ENCODE measurements at places on chromosomes 11 and 22.

- DNase-seq = no peak
These were observed 13.5 kb downstream of the CBX6 start for GRCh38 chr22:38858492-38858891.

GRCh38 chr11:13685461-13686108 is 17.1 kb downstream of the FAR1 start:
- DNase-seq = no peak

- no peak for DNase-seq
These were observed 108.4 kb upstream of the SLC22A12 start for GRCh38 chr11:64482588-64482987.

GRCh38 chr22:33706100-33706499 is 214.2 kb downstream of the LARGE1 start:
- DNase-seq = no peak

DNA sequence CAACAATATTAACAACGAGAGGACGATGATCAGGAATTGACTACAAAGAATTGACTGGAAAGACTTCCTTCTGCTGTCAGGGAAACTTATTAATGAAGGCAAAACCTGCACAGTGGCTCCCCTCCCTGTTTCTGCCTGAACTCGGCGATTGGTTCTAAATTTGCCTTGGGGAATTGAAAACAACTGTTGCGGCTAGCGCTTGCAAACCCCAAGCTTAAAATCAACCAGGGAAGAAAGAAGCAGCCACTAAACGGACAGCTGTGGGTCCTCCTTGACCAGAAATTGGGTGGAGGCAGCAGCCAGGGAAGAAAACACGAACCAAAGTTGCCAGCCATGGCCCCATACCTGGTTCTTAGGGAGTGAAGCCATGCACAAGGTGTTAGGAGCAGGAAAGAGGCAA is 383.5 kb upstream of the CADM1 start:
- no peak for DNase-seq

GRCh38 chr11:108754901-108755625 is 90.2 kb downstream of the DDX10 start:
- peak; percentile 27 for DNase-seq

- no peak for DNase-seq
These were observed 125.2 kb downstream of the MICAL2 start for GRCh38 chr11:12235553-12235946.

DNA sequence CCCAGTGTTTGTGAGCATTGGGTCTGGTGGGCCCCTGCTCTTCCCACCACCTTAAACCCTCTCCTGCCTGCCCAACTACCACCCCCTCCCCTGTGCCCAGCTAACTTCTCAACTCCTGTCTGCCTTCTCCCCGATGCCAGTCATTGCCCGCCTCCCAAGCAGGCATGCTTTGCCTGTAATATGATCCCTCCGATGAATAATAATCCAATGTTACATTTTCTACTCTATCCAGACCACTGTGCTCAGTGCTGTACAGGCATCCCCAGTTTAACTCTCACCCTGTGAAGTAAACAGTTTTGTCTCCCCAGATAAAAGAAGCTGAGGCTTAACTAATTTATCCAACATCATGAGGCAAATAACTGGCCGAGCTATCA is 35.5 kb upstream of the OLFML1 start:
- no peak for DNase-seq

DNA sequence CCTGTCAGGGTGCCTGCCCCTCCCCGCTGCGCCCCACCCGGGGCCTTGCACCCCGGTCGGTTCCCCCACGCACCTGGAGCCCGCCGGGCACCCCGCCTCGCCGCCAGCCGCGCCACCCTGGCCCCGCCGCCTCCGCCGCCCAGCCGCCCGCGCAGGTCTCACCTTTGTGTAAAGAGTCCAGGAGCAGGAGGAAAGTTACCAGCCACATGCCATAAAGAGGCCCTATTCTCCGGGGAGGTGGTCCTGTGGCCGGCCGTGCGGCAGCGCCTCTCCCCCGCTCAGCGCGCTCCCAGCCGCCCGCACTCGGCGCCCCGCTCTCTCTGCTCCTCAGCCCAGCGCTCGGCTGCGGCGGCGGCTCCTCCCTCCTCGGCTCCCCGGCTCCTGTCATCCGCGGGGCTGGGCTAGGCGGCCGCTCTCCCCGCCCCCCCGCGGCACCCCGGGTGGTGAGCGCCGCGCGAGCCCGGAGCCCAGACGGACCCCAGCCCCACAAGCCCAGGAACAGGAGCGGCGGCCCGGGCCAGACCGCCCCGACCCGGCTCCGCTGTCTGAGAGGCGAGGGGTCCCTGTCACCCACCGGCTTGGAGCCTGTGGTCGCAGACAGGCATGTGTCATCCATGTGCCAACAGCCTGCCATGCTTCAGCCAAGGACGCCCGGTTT is at the start of gene DSCAML1:
Gene DSCAML1 (minus strand): TSS at position 345 of the 658 bp plus-strand sequence. CDS start 137 bp downstream, at position 208.
- DNase-seq = no peak

Data from uterus (tissue), 4 donors.